ENCODE measurements at places on chromosomes 11 and 22.

GRCh38 chr11:66741153-66741552 lies 12.1 kb upstream of the SPTBN2 start:
- no peak for DNase-seq

GRCh38 chr22:23677701-23677995 lies 13.2 kb upstream of the RGL4 start:
- DNase-seq = no peak

DNA sequence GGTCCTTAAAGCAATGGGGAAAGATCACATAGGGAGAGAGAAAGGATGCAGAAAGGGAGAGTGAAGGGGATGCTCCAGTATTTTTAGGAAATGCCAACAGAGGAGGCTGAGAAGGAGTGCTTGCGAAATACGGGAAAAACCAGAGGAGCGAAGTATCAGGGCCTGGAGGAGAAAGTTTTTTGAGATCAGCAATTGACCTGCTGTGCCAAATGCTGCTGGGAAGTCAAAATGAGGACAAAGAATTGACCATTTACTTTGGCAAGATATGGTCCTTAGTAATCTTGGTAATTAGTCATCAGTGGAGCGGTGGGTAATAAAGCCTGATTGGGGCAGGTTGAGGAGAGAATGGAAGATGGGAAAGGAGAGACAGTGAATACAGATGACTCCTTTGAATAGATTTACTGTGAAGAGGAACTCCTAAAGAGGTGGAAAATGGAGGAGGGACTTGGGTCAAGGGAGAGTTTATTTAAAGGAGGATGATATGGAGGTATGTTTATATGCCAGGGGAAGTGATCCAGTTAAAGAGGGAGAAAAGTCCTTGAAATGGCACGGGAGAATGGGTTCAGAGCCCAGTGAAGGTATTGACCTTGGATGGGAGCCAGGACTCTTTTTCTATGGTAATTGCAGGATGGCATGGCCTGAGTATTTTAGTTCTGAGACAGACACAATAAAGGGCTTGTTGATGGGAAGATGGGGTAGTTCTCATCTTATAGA lies 111.5 kb downstream of the PKNOX2 start:
- no peak for DNase-seq

DNA sequence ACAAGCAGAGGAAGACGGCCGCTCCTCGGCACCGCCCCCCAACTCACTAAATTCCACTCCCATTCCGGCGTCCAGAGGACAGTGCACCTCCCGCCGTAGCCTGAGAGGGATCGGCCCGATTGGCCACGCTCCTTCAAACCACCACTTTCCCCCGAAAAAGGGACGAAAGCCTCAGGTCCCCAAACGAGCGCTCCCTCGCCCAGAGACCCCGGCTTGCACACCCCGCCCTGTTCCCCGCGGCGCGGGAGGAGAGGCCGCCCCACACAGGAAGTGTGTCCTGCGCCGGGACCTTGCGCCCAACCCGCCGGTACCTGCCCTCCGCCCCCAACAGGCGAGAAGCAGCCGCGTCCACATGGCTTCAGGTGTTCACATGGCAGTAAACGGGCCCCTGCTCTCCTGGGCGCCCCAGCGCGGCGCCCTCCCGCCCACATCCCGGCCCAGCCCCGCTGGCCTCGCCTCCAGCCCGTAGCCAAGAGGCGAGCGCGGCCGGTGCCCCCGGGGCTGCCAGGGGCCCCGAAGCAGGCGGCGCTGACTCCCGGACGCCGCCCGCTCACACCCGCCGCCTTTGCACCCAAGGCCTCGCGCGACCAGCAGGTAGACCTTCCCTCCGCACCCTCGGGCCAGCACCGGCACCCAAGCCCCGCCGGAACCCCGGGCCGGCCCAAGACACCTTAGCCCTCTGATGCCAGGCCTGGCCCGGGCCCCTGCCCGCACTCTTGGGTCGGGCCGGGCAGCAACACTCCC lies 849 bp downstream of the TCF20 start:
- DNase-seq = no peak

DNA sequence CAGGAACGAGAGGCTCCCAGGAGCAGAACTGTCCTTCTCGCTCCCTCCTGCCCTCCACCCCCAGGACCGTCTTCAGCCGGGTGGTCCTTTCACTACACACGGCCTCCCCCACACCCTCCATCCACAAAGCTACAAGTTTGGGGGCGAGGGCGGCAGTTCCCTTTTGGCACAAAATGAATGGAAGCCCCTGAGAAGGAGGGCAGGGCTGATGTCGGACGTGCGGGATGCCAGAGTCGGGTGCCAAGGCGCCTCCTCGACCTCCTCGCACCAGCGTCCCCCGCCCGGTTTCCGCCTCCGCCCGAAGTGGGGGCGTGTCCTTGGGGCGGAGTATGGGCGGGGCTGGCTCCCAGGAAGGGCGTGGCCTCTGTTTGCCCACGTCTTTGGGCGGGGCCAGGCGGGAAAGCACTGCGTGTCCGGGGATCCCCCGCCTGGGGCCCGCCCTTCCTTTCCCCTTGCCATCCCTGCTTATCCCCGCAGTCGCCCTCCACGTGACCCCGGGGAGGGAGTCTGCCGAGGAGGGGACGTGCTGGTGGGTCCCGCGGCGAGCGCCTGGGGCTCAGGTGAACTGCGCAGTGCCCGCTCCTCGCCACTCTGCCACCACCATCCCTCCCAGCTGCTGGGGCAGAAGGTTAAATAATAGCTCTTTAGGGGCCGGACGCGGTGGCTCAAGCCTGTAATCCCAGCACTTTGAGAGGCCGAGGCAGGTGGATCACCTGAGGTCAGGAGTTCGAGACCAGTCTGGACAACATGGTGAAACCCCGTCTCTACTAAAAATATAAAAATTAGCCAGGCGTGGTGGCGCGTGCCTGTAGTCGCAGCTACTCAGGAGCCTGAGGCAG lies 937 bp upstream of the EFEMP2 start:
- DNase-seq = peak; percentile 48

GRCh38 chr11:106087815-106088435 lies 10.5 kb downstream of the AASDHPPT start:
- DNase-seq = no peak

DNA sequence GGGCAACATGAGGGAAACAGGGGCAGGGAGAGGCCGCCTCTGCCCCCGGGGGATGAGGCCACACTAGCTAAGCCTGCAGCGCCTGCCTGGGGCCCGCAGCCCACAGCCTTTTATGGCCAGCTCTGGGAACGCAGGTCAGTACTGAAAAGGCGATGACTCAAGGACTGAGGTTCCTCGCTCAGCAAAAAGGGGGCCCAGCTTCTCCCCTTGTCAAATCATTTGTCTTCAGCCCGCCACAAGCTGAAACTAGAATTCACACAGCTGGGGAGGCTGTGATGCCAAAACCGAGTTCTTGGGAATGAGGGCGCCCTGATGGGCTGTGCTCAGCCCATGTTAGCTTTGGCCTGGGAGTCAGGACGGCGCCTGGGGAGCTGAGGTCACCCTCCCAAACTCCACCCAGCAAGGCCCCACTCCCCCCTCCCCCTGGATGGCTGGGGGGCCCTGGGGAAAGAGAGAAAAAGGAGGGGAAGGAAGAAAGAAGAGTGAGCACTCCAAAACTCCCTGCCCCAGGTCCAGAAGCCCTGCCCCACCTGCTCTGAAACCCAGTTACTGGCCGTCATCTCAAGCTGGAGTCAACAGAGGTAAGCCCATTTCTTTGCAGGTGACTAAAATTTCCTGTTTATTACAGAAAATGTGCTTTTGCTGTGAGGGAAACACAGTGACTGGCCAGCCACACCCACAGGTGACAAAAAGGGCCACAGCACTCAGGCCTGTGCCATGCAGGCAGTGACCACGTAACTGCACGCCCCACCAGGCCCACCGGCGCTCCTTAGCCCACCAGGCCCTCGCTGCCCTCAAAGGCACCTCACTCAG lies 13.7 kb downstream of the EHD1 start:
- DNase-seq = no peak

DNA sequence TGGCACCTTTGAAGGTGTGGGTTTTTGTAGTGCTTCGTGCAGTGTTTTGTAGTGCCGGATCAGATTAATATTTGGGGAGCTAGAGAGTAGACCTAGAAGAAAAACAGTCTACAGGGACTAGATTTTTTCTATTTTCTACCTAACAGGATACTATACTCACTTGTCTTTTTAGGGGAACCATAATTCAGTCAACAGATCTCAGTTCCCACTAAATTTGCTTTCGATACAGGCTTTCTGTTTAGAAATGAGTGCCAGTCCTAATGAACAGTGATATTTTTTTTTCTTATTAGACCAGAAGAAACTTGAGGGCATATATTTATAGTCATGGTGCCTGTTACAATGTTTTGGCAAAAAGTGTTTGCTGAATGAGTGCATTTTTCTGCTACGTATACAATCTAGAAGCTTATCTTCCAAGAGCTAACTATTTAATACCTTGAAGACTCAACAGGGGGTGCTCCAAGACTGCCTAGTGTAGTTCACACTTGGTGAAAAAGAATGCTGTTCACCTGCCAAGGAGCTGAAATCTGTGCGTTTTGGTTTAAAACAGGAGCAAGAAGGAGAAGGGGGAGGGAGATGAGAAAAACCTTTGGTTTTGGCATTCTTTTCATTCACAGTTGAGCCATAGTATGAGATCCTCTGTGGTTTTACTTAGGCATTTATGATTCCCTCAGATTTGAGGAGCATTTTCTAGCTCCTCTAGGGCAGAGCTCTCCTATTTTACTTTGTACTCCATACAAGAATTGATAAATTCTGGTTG lies 44.9 kb upstream of the VSTM5 start:
- DNase-seq = peak; percentile 51

- no peak for DNase-seq
Observed at GRCh38 chr11:84264066-84264465, 977.9 kb upstream of the CCDC90B start.

GRCh38 chr22:42399315-42400271 lies 32.6 kb downstream of the NFAM1 start:
- DNase-seq = peak; percentile 62

- no peak for DNase-seq
Observed at GRCh38 chr11:116881143-116881542, 43.7 kb upstream of the APOA1 start.

- DNase-seq = no peak
Observed at GRCh38 chr11:71372693-71373657, 75.2 kb downstream of the DHCR7 start.

- no peak for DNase-seq
Observed at GRCh38 chr11:64934682-64935358, 873 bp downstream of the GPHA2 start.

DNA sequence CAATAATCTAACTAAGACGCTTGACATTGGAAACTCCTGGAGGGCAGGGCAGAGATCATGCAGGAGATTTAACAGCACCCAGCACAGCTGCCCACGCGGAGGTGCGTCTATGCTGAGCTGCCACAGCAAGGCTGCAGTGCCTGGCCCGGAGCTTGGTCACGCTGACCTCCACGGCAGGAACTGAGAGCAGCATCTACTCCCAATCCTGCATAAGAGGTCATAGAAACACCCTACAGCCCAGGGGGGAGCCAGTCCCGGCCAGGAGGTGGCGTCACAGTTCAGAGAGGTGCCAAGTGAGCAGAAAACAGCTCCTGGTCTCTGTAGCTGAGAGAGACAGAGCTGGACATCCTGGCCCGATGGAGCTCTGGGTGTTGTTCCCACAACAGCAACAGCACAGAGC lies 121.1 kb upstream of the TMEM45B start:
- no peak for DNase-seq

- no peak for DNase-seq
Observed at GRCh38 chr11:19237813-19238212, 2.9 kb downstream of the E2F8 start.

GRCh38 chr11:64331569-64332371 lies 8.2 kb upstream of the CCDC88B start:
- DNase-seq = peak; percentile 71

DNA sequence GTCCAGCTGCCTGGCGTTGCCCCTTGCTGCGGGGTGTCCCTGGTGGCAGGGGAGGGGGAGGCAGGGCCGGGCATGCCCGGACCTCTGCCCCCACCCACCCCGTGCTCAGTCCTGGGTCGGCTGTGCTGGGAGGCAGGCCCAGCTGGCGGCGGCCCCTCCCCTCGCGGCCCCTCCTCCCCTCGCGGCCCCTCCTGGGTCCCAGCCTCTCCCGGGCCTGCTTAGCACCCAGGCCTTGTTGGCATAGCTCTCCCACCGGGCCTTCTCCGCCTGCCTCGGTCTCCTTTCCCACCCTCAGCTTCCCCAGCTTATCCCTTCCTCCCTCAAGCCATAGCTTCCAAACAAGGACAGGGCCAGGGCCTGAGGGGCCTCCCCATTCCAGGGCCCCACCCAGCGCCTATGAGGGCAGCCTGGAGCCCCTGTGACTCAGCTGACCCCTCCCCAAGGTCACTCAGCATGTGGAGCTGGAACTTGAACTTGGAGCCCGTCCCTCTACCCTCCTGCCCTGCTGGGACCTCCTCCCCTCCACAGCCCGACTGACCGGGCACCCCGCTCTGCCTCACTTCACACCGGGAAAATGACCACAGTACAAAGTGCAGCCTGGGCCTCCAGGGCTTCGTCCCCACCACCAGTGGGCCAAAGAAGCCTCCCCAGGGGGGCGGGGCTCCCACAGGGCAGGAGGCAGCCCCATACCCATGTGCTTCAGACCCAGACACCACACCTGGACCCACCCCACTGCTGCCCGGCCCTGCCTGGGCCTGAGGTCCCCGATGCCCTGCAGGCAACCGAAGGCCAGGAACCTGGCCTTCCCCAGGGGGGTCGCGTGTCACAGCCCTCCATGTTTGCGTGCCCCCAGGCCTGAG lies 1.2 kb downstream of the EPS8L2 start:
- DNase-seq = no peak

GRCh38 chr11:83044958-83045712 lies 26.6 kb downstream of the RAB30 start:
- no peak for DNase-seq

DNA sequence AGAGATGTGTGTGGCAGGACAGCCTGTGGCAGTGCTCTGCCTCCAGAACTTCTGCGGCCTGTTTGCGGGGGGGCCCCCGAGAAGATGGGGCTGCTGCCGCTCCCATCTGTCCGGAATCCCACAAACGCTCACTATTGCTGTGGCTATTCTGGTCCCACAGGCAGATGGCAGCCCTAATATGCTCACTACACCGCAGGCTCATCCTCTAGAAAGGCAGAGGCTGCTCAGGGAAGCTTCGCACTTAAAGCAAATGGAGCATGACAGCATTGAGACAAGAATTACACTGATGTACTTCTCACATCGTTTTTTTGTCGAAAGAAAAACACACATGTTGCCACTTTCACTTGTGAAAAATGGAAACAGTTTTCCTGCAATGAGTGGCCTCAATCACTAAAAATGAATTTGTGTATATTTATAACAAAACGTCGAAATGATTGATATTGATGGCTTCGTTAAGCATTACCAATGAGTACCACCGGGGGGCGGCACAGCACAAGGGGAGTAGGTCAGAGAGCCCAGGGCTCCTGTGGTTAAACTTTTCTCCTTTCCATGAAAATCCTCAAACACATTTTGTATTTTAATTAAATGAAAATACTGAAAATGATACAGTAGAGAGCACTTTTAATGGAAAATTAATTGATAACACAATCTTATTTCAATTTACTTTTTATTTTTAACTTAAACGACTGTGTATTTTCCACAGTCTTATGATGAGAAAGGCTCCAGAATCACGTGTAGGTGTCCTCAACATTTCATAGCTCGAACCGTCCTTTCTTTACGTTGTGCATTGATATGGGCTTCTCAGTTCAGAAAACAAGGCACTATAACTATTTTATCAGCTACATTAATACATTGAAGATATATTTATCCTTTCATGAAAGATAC lies 69.1 kb downstream of the CTTN start:
- DNase-seq = no peak
